ENCODE measurements at places on chromosomes 7 and 10. TPM values are rescaled to one million over a fixed set of nuclear protein-coding genes. Genes with fewer than 3 reads are reported as not detected.

AMPH gene
- 22.6 TPM for total RNA-seq

BTBD16 gene
- total RNA-seq: not detected

C10orf67 gene
- total RNA-seq: 0.16 TPM

CPA4 gene
- total RNA-seq: 6.8 TPM

CYP2C19 gene
- total RNA-seq: not detected

Data from hair follicle dermal papilla cell (primary cell).